CD4-positive, alpha-beta T cell treated with Interleukin-6 at 100 ng/mL for 8 hours (primary cell): ENCODE measurements at places on chromosomes 5 and 9.

DNA sequence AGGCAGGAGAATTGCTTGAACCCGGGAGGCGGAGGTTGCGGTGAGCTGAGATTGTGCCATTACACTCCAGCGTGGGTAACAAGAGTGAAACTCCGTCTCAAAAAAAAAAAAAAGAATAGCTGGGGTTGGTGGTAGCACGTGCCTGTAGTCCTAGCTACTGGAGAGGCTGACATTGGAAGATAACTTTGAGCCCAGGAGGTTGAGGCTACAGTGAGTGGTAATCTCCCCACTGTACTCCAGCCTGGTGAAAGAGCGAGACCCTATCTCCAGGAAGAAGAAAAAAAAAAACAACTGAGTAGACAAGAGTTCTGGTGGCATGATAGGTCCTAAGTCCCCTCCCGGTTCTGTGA, 26.3 kb downstream of the GOLGA2 start:
- no peak for DNase-seq

GRCh38 chr5:69368458-69369339, 621 bp downstream of the AK6 start:
- no peak for DNase-seq

GRCh38 chr9:13555516-13555915, 276.0 kb upstream of the MPDZ start:
- DNase-seq = no peak

DNA sequence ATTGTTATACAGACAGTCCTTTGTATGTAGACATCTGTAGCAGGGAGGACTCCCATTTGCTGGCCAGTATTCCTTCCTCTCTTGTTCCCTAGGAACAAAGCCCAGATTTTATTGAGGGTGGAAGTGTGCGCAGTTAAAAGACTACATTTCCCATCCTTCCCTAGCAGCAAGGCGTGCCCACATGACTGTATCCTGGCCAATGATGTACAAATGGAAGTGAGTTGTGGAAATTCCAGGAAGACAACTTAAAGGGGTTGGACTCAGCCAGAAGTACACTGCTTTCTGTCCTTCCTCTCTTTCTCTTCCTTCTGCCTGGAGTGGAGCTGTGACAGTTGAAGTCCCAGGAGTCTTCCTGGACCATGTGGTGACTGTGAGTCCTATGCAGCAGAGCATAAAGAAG, 89.0 kb downstream of the HRH2 start:
- DNase-seq = no peak

DNA sequence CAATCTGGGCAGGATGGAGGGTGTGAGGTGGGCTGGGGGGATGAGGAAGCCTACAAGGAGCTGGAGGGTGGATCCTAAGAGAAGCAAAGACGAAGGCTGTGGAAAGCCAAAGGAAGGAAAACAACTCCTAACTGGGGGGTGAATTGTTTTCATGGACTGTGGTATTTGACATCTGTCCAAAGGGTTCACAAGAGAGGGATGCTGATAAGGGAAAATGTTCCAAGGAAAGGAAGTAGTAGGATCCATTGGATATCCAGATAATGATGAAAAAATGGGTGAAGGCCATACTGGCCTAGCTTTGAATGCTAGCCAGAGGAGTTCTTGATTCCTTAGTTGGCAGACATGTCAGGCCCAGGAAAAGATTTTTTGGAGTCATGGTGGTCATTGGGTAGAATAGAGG, 51.8 kb upstream of the FOXI1 start:
- no peak for DNase-seq

- DNase-seq = no peak
These were observed 67.6 kb downstream of the ANKRD33B start for GRCh38 chr5:10631316-10631996.

DNA sequence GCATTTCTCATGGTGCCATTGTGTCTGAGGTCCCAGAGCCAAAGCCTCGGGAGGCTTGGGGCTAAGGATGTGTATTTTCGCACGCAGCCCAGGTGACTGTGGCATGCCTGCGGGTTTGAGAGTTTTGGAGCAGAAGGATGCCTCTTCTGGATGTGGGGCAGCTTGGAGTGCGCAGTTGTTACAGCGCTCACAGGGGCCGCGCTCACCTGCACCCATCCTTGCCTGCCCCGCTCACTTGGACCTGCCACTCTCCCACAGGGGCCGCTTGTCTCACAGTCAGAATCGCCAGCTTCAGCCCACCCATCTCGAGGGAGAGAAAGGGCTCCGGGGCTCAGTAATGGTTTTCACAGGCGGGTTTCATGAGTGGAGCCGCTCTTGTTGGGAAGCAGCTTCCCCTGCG, 132.9 kb downstream of the MVB12B start:
- no peak for DNase-seq

DNA sequence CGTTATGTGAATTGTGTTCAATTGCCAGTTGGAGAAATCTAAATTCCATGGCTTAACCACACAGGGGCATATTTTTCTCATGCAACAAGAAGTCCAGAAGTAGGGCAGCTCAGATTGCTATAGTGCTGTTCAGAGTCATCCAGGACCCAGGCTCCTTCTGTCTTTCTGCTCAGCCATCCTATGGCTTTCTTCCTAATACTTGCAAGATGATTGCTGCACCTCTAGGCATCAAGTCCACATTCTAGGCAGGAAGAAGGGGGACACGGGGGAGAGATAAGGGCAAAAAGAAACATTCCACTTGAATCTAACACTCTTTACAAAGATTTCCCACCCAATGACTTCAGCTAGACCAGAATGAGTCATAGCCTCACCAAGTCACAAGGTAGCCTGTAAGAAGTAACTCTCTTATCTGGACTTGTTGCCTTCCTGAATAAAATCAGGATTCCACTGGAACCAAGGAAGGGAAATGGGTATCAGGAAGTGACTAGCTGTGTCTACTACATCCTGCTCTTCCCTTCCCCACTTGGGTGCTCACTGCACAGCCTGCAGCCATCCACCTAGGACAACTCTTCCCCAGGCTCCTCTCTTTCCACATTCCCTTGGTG, 5.3 kb downstream of the ERAP2 start:
- DNase-seq = no peak

DNA sequence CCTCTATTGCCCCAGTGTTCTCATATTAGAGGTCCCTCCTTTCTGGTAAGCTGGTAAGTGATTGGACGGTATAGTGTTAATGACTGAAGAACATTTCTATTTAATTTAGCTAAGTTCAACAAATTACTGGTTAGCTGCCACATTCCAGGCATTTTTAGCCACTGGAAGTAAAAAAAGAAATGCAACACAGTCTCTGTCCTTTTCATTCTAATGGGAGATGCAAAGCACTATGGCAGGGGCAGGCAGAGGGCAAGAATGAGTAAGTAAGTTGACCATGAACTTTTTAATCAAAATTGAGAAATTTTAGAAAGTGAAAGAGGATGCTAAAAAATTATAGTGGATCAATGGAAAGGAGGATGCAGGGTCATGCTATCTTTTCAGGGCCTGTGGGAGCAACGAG, 137.4 kb downstream of the GPBP1 start:
- no peak for DNase-seq

- DNase-seq = no peak
These were observed 7.0 kb upstream of the AK1 start for GRCh38 chr9:127884427-127884911.

DNA sequence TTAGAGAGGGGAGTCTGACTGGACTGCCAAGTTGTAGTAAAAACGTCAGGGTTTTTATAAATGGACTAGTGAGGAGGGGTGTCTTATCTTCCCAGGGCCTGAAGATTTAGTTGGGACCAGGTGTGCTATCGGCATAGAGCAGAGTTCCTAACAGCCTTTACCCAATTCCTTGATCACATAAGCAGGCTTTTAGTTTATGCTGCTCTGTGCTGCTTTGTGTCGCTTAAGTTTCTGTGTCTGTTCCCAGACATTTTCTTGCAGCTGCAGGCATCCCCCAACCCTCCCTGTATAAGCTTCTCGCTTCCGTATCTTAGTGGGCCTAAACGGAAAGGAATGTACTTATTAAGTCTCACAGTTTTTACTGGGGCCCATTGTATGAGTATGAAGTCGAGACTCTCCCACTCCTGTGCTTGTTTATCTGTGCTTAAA, 2.6 kb upstream of the SMC5 start:
- no peak for DNase-seq

GRCh38 chr9:38436708-38437107, 12.5 kb upstream of the IGFBPL1 start:
- DNase-seq = no peak

DNA sequence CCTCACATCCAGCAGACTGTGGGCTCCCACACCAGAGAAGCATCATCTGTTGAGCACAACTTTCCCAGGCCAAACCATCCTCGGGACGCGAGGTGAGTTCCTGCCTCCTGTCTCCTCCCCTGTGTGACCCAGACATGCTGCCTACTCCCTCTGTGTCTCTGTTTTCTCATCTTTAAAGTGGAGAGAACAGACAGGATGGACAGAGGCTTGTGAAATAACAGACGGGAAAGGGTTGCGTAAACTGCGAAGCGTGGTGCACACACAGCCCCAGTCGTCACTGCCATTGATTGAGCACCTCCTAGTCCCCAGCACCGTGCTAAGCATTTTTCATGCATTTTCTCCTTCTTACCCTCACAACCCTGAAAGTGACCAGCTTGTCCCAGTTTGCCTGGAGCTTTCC, 52.1 kb upstream of the LMX1B start:
- DNase-seq = no peak

DNA sequence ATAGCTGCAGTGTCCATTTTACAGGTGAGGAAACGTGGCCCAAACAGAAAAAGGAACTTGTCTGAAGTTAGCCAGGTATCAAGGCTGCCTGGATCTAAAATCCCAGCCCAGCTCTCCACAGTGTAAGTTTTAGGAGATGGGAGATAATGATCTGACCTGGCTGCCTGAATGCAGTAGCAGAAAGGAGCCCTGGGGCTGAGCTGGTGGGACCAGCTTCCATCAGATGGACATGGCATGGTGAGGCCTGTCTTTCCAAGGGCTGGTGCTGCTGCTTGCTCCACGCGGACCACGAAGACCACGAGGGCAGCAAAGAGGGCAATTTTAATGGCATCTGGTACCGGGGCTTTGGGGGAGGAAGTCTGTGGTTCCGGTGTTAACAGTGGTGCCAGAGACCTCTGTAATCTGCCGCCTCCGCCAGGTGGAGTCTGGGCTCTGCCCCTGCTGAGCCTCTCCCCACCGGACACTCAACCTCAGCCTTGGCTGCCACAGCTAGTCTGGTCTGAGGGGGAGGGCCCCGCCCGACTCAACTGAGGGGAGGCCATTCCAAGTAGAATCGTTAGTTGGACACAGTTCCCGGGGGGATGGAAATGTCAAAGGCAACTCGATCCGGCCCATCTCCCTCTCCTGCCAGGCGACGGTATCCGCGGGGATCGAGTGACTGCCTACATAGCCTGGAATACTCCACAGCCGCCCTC, 650 bp downstream of the MYORG start:
- DNase-seq = peak; percentile 57

DNA sequence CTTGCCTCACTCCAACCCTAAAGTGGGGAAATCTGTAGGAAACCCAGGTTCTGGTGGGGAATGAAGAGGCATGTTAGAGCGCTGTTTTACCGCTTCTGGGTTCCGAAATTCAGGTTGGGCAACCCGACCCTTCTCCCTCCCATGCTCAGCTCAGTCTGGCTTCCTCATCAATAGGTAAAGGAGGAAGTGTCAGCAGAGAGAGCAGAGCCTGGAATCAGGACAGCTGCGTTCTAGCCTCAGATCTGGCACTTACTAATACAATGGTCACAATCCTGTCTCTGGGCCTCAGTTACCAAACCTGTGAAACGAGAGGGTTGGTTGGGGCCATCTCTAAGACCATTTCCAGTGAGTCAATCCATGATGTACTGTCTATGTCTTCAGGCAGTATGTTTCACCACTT, 16.2 kb upstream of the TNIP1 start:
- no peak for DNase-seq

DNA sequence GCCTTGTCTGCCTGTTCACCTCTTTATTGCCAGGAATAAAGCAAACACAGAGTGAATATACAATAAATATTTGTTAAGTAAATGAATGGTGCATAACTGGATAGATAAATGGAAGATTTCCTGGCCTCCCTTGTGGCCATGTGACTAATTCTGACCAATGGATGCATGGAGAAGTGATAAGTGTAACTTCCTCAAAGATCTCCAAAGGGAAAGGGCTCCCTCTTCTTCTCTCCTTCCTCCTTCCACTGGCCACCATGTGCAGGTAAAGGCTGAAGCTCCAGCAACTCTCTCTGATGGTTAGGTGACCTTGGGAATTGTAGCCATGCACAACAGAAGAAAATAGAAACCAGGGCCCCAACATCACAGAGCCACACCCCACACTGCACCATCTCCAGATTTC, 174.4 kb downstream of the EBF1 start:
- DNase-seq = no peak

GRCh38 chr9:138072161-138072842, 194.7 kb downstream of the CACNA1B start:
- no peak for DNase-seq
